GM19239 (cell line): ENCODE measurements at places on chromosomes 2 and 18.

- DNase-seq, result no peak
These were observed 163.0 kb downstream of the SEPTIN10 start for GRCh38 chr2:109450574-109451273.

DNA sequence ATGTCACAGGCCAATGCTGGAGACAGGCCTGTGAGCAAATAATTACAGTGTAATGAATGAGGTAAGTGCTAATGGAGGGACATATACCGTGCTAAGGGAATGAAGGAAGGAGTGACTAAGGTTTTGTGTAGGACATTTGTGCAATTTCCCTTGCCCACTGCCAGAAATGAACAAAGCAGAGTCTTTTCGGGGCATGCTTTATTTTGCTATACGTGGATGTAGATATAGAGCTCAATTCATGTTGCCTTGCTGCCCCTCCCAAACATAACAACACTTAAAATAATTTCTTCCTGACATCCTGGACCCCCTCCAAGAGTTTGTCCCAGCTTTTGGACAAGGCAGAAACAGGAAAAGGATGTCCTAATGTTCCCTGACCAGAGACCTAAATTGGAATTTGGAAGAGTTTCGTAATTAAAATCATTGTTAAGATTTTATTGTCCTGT lies 23.7 kb upstream of the CD28 start:
- DNase-seq, result no peak

GRCh38 chr2:206635015-206635414 lies 7.3 kb upstream of the FAM237A start:
- no peak for DNase-seq

DNA sequence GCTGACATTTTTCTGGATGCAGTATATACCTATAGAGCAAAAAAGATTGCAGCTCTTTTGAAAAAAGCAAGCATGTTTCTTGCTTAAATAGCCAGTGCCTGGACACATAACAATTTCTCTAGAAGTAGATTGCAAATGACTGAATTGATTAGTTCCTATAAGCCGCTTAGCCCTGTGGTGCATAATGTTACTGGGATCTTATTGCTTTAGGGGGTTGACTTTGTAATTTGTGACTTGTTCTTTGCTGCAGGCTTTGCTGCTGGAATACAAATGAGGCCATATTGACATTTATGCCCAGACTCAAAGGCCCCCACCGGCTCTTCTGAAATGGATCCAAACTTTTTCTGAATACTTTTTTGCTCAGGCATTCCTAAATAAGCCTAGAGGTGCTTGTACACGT lies 182.6 kb downstream of the SH3BP4 start:
- DNase-seq, result no peak

- no peak for DNase-seq
These were observed 8.9 kb upstream of the RUFY4 start for GRCh38 chr2:218060118-218060517.

DNA sequence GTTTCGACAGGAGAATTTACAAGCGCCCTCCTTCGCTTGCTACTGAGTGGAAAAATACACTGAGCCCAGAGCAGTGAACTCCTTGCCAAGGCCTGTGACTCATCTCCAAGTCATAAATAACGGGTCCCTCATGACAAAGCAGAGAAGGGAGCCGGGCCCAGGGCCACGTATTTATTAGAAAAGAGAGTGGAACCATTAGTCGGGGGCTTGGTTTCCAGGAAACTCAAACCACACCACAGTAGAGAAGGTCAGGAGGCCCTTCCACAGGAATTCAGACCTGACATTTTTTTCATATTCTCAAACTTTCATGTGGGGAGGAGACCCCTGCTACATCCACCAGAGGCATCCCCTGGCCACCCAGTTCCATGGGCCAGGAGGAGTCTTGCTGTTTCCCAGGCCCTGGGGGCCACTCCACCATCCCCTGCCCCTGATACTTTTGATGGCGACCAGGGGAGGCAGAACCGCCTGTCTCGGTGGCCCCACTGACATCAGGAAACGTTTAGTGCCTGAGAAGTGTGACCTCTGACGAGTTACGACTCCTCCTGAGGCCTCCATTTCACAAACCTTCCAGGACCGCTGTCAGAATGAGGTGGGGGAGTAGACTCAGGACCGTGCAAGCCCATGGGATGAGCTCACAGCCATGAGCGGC lies 289.7 kb downstream of the DYSF start:
- DNase-seq, result no peak

DNA sequence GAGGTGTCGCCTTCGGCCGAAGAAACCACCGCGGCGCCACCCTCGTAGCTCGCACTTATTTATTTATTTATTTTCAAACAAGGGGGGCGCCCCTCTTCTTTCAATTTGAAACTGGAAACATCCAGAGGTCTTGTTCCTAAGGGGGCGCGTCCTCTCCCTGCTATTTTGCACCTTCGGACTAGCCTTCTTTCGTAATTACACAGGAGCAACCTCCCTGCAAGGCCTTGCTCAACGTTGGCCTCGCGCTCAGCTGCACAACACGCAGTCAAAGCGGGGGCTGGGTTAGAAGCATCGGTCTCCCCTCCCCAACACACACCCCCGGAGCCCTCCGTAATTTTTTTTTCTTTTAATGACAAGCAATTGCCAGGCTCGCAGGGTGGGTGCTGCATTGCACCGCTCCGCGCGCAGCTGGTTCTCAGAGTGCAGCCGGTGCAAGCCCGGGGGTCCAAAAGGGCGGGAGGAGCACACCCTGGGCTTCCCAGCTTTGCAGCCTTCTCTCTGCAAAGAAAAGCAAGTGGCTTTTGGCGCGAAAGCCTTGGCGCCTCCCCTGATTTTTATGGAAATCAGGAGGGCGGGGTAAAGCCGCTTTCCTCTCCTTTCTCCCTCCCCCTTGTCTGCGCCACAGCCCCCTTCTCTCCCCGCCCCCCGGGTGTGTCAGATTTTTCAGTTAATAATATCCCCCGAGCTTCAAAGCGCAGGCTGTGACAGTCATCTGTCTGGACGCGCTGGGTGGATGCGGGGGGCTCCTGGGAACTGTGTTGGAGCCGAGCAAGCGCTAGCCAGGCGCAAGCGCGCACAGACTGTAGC lies at the start of gene MYCN:
Gene MYCN, plus strand, starts transcription at position 697 of the 807 bp plus-strand sequence. CDS start 1,515 bp downstream, outside the sequence.
- DNase-seq, result peak; percentile 19
